ENCODE measurements at places on chromosomes 6 and 20. TPM values are rescaled to one million over a fixed set of nuclear protein-coding genes. Genes with fewer than 3 reads are reported as not detected.

Gene TOP1
- 28.5 TPM for total RNA-seq

Gene EFCAB8
- 0.27 TPM for total RNA-seq

Gene RAB44
- total RNA-seq, result under 0.01 TPM

Gene RFX6
- total RNA-seq, result not detected

Gene LHFPL5
- total RNA-seq, result not detected

Gene KIF16B
- 6.7 TPM for total RNA-seq

Gene RIPOR3
- total RNA-seq, result under 0.01 TPM
